Kidney epithelial cell (primary cell): ENCODE measurements at places on chromosomes 2 and 18.

DNA sequence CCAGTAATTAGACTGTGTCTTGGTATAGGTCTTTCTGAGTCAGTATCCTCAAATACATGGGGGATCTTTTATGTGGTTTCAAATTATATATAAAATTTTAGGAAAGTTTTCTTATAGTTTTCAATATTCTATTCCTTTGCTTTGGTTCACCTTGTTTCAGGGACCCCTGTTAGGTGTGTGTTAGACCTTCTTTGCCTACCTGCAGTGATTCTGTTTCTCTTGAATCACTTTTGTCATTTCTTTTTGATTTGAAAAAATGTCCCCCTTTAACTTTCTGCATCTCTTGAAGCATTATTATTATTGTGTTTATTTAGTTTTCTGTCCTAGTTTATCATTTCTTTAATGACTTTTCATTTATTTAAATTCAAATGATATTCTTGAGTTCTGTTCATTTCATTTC is 98.7 kb downstream of the FHOD3 start:
- DNase-seq: no peak

GRCh38 chr2:218310853-218311540 is 18.7 kb upstream of the TMBIM1 start:
- no peak for DNase-seq

- DNase-seq: no peak
These were observed 9.6 kb upstream of the KCNG2 start for GRCh38 chr18:79787865-79788733.

GRCh38 chr2:70926042-70926441 is 9.7 kb upstream of the ATP6V1B1 start:
- no peak for DNase-seq

DNA sequence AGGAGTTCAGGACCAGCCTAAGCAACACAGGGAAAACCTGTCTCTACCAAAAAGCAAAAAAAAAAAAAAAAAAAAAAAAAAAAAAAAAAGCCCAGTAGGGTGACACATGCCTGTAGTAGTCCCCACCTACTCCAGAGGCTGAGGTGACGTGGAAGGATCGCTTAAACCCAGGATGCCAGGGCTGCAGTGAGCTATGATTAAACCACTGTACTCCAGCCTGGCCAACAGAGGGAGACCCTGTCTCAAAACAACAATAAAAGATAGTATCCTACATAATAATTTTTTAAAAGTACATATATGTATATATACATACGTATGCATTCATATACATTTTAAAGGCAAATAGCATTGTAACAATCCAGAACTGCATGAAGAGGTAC is 51.7 kb downstream of the SOS1 start:
- no peak for DNase-seq

GRCh38 chr2:19189391-19189790 is 169.0 kb downstream of the OSR1 start:
- DNase-seq: no peak

DNA sequence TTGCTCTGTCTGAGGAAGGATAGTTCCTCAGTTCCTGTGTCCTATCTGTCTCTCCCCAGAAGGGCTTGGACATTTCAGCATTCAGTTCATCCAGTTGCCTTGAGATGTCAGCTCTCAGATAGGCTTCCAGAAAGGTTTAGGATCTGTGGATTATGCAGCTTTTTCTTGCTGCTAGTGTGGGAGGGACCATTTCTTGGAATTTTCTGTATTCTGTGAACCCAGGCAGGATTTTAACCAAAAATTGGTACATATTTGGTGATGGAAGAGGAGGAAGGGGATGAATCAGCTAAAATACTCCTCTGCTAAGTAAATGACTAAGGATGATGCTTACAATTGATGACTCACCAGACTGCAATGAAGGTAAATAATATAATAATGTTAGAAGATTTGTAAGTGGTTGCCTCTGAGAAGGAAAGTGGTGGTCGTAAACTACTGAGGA is 58.6 kb upstream of the DOCK10 start:
- DNase-seq: peak; percentile 71

DNA sequence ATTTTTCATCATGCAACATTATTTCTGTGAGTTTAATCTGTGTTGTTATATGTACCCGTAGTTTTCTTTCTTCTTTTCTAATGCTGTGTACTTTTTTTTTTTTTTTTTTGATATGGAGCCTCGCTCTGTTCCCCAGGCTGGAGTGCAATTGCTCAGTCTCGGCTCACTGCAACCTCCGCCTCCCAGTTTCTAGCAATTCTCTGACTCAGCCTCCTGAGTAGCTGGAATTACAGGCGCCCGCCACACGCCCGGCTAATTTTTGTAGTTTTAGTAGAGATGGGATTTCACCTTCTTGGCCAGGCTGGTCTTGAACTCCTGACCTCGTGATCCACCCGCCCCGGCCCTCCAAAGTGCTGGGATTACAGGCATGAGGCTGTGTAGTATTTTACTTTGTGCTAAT is 155.4 kb downstream of the GALR1 start:
- DNase-seq: no peak

- DNase-seq: no peak
These were observed 450.3 kb downstream of the FBXO15 start for GRCh38 chr18:73697353-73697752.

- DNase-seq: no peak
These were observed 195.8 kb upstream of the RBMS1 start for GRCh38 chr2:160689441-160689840.

DNA sequence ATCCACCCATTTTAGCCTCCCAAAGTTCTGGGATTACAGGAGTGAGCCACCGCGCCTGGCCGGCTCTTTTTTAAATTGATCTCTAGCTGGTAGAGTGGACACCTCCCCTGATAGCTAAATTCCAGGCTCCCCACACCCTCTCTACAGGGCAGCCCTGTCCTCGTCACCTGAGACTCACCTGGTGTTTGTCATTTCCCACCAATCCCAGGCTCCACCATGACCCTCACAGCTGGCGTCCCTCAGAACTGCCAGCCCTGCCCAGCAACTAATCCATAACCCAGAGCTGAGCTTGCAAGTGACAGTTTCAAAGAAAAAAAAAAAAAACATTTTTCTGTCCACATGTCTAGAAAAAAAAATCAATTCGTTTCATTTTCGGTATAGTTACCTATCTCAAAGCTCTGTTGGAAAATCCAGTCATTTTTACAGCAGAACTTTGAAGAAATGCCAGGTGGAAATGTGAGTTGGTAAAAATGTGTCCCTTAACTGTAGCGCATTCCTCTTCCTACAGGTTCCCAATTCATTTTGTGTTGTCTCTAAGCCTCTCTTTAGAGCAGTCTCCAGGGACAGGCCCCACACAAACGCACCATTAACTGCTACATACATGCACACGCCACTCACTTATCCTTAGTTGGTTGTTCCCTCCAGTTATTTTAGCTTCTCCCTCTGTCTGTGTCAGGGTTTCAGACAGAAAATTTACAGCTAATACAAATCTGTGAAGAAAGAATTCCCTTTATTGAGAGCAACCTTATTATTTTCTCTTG is 294.7 kb downstream of the FBXO15 start:
- no peak for DNase-seq

DNA sequence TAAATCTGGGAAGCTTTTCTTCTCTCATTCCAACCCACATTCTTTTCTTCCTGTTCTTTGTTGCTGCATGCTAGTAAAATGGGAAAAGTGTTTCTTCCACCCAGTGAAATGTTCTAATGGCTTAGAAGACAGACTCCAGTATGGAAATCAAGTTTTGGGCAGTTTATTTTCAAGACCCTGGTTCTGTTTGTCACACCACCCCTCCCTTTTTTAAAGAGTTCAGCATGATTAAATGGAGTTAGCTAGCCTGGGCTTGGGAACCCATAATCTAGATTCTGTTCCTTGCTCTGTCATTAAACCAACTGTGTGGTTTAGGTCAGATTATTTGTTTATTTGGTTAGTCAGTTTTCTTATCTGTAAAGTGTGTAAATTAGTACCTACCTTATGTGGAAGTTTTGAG is 151.8 kb upstream of the NT5C1B start:
- DNase-seq: no peak

GRCh38 chr18:24993628-24994027 is 358.3 kb downstream of the ZNF521 start:
- DNase-seq: no peak

- no peak for DNase-seq
These were observed 2.7 kb downstream of the SLC4A3 start for GRCh38 chr2:219629976-219630695.

DNA sequence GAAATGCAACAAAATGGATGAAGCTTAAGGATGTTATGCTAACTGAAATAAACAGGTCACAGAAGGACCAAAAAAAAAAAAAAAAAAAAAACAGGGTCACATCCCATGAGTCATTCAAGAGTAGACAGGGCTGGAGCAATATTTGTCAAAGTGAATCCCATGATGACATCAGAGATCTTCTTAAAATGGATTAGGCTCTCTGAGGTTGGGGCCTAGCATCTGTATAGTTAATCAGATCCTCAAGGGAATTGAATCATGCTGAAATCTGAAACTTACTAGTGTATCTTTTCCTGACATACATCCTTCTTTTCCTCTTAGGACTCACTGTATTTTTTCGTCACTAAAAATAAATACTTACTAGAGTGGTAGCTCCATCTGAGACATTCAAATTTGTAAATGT is 380.6 kb upstream of the NXPH2 start:
- no peak for DNase-seq

- no peak for DNase-seq
These were observed 368.7 kb downstream of the SLC4A3 start for GRCh38 chr2:219995991-219996765.

GRCh38 chr2:120707816-120708215 is 27.9 kb upstream of the GLI2 start:
- no peak for DNase-seq

DNA sequence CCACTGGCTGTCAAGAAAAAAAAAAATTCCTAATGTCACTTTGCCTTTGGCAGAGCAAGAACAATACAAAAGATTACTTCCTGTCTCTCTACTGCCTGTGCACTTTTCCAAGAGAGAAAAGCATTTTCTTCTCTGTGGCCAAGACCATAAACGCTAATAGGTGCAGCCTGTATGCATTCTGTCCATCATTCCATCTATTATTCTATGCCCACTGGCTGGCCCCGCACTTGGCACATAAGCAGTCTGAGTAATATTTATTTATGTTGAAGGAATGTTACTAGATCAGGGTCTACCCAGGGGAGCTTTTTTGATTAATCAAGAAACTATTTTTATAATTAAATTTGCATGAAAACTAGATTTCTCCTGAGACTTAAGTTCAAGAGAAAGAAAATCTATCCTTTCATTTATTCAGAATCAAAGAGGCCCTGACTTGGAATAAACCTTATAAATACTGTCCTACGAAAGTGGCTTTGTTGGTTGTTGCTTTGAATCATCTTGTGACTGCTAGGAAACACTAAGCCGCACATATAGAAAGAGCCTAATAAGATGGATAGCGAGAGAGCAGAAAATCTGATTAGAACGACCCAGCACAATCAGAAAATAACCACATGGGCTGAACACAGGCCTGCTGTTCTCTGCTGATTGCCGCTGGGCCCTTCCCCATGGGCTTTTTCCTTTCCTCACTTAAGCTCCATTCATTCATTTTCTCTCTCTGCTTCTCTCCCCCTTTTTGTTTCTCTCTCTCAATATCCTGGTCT is 59.4 kb downstream of the MMADHC start:
- DNase-seq: no peak

- no peak for DNase-seq
These were observed 220.2 kb upstream of the APCDD1 start for GRCh38 chr18:10234281-10234680.

DNA sequence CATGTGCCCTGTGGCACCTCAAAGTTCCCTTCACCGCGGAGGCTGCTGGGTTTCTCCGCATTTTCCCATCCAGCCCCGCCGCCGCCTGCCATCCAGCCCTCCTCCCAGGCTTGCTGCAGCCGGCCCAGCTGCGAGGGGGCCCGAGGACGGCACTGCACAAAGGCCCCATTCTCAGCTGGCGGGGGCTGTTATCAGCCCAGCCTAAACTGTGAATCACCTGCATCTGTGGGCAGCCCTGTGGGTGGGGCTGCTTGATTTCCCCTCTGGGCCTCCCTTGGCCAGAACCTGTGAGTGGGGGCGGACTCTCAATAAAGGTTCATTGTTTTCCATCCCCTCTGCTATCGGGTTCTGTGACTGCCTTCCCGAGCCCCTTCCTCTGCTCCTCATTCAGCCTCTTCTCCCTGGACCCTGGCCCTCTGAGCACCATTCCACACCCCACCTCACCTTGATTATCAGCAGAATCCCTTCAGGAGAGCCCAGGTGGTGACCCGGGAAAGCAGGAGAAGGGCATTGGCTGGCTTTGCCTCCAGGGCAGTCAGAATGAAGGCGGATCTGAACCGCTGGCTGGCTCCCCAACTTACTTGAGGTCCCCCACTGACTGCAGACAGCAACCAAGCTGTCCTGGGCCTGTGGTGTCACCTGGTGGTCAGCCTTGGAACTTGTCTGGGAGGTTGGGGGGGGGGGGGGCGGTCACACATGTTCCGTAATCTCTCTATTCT is 204.5 kb downstream of the ZFP36L2 start:
- no peak for DNase-seq

DNA sequence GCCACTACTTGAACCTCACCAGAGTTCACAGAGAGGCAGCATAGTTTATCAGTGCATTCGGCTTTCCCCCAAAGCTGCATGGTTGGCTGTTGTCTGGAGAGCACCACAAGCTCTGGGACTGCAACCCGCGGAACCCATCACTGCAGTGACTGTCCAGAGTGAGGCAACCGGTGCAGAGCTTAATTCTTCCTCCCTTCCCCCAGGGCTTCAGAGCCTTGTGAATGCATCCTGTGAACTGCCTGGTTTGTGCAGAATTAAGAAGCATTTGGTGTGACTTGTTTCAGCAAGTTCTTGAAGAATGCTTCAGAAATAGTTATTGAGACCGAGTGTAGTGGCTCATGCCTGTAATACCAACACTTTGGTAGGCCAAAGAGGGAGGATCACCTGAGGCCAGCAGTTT is 99.2 kb upstream of the FOSL2 start:
- DNase-seq: no peak

GRCh38 chr2:119438726-119439284 is 7.2 kb downstream of the TMEM37 start:
- DNase-seq: no peak

DNA sequence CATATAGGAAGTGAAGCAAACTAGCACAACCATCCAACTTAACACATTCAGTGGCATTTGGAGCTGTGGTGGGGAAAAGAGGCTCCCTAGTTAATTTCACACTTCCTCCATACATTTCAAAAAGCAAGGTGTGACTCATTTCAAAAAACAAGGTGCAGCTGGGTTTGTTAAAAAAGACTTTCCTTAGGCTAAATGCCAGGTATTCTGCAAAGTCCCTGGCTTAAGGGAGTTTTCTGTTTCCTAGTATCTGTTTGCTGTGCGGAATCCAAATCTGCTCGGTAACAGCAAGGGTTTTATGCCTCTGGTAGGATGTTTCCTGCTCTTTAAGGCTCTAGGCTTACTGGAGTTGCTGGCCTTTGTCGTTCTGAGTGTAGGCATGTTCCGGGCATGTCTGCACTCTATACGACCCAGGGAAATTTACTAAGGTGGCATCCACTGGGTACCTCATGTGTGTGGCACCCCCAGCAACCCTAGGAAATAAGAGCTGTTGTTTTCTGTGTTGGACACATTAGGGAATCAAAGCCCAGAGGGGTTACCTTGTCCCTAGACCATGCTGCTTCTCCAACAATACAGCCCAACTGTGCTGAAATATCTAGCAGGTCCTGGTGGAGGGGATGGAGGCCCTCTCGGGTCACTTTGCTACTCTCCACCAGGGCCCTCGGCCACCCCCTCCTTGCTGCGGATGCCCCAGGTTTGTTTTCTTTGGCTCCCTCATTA is 634 bp upstream of the MSGN1 start:
- DNase-seq: no peak
